Left lung (tissue), 14 donors: ENCODE measurements at places on chromosomes 4 and X. TPM values are rescaled to one million over a fixed set of nuclear protein-coding genes. Genes with fewer than 3 reads are reported as not detected.

Gene GLRA2
- total RNA-seq: not detected

Gene CTAG2
- not detected for total RNA-seq

Gene KIT
- 9.6 TPM for total RNA-seq

Gene C4orf33
- 11.0 TPM for total RNA-seq

Gene TMEM255A
- 1.8 TPM for total RNA-seq

Gene LGI2
- total RNA-seq: 4.8 TPM

DNA sequence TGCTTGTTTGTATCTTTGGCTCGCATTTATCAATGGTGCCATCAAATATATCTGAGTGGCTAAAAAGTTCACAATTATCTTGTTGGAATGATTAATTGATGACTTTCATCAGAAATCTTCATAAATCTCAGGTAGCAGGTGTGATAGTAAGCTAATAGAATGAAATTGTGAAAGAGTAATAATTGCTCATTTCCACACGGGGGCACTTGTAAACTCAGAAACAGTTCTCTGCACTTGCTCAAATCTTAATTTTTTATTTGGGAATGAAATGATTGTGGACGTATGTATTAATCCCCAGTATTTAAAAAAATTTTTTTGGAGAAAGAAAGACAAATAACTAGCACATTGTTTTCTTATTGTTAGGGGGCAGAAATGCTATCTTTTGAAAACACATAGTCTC is 132.8 kb downstream of the DTHD1 start:
- no peak for DNase-seq

- DNase-seq: no peak
Observed at GRCh38 chrX:1464041-1464970, 11.6 kb upstream of the ASMTL start.

DNA sequence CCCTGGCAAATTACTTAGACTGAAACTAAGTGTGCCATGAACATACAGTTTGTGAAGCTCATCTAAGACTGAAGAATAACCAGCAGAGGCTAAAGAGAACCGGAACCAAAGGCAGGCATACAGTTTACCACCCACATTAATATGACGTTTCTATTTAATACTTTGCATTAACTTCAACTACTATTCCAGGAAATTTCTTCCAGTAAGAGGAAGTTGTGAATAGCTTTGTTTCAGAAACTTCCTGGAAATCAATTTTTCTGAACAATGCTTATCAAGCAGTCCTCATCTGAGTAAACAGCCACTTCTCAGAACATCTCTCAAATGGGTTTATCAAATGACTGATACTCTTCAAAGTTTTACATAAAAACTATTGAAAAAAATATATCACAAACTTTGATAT is 252.7 kb downstream of the OPHN1 start:
- no peak for DNase-seq

DNA sequence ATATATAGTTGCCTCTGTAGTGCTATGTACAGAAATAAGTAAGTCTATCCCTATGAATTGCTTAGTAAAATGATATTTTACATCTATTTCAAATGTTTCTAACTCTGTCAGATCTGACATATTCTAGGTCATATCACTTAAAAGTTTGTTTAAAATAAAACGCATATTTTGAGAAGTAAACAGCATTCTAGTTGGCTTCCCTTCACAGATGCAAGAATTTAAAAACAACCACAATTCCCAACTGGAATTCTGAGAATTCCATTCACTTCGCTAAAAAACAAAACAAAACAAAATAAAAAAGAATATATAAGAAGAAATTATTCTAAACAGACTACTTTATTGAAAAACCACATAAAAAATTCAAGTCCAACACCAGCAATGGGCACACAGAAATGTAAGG is 126.0 kb downstream of the PPP3CA start:
- DNase-seq: no peak

GRCh38 chr4:61200187-61200915 is at the start of gene ADGRL3:
Gene ADGRL3, plus strand, starts transcription at chr4:61200326.
- DNase-seq: peak; percentile 82

GRCh38 chr4:64581422-64581821 is 172.2 kb upstream of the TECRL start:
- no peak for DNase-seq

GRCh38 chr4:175499735-175500352 is 312.2 kb downstream of the GPM6A start:
- DNase-seq: no peak

- no peak for DNase-seq
Observed at GRCh38 chr4:165027762-165028402, 3.9 kb upstream of the TRIM60 start.

- no peak for DNase-seq
Observed at GRCh38 chrX:6981718-6982406, 165.7 kb upstream of the STS start.
